ENCODE measurements at places on chromosomes 16 and 17. TPM values are rescaled to one million over a fixed set of nuclear protein-coding genes. Genes with fewer than 3 reads are reported as not detected.

DNA sequence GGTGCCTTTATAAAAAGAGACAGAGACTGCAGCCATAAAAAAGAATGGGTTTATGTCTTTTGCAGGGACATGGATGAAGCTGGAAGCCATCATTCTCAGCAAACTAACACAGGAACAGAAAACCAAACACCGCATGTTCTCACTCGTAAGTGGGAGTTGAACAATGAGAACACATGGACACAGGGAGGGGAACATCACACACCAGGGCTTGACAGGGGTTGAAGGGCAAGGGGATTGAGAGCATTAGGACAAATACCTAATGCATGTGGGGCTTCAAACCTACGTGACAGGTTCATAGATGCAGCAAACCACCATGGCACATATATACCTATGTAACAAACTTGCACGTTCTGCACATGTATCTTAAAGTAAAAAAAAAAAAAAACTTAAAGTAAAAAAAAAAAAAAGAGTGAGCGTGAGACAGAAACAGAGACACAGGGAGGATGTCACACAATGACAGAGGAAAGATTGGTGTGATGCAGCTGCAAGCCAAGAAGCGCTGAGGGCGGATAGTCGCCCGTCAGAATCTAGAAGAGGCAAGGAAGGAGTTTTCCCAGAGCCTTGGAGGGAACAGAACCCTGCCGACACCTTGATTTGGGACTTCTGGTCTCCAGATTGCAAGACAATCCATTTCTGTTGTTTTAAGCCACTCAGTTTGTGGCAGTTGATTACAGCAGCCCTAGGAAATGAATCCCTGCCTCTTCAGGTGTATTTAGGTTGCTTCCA, 27.4 kb upstream of the TNS4 start:
- no peaks in the 10 kb centered on the region for H3K27me3 ChIP-seq
- DNase-seq, result no peak
- H3K4me3 ChIP-seq, result no peak overlapping the region
- peak overlapping the region; percentile 20 for H3K27ac ChIP-seq
- H3K36me3 ChIP-seq, result peaks cover 8% of the 10 kb centered on the region

DNA sequence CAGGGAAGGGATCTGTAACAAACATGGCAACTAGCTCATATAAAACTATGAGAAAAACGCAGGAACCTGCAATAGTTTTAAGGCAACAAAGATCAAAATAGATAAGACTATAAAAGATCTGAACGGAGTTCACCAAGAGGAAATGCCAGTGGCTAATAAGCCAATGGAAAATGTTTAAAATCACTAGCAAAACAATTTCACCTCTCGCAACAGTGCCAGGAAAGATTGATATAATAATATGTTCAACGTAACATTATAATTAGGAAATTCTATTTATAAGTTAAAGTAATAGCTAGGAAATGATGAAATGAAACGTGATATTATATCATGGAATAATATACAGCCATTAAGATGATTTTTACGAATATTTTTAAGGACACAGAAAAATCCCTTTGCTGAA, 16.0 kb downstream of the MRC2 start:
- H3K36me3 ChIP-seq, result no peaks in the 10 kb centered on the region
- no peaks in the 10 kb centered on the region for H3K27me3 ChIP-seq
- no peak for DNase-seq

Gene GPRC5B
- polyA plus RNA-seq, result 0.03 TPM

GRCh38 chr16:85134076-85134788, 22.0 kb upstream of the CIBAR2 start:
- no peaks in the 10 kb centered on the region for H3K36me3 ChIP-seq
- DNase-seq, result no peak
- peaks cover 3% of the 10 kb centered on the region for H3K4me1 ChIP-seq
- H3K27me3 ChIP-seq, result peaks cover 20% of the 10 kb centered on the region
- no peak overlapping the region for H3K27ac ChIP-seq

Gene STH
- not detected for polyA plus RNA-seq

Gene WNK4
- polyA plus RNA-seq, result 0.10 TPM

DNA sequence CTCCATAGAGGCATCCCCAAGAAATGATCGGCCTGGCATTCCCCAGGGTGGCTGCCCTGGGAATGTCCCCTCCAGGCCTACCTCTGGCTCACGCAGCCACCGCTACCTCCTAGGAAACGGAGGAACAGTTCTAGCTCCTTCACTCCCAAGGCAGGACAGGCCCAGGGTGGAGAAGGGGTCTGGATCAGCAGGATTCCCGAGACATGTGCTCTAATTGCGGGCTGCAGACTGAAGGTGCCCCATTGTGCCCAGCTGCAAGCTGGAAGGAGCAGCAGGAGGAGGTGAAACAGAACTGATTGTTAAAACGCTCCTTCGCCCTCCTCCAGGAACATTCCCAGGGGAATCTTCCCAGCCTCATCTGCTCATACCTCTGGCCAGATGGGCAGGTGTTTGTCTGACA, 40.8 kb downstream of the SCNN1G start:
- no peaks in the 10 kb centered on the region for H3K36me3 ChIP-seq
- H3K4me3 ChIP-seq, result no peak overlapping the region
- H3K27me3 ChIP-seq, result no peaks in the 10 kb centered on the region

DNA sequence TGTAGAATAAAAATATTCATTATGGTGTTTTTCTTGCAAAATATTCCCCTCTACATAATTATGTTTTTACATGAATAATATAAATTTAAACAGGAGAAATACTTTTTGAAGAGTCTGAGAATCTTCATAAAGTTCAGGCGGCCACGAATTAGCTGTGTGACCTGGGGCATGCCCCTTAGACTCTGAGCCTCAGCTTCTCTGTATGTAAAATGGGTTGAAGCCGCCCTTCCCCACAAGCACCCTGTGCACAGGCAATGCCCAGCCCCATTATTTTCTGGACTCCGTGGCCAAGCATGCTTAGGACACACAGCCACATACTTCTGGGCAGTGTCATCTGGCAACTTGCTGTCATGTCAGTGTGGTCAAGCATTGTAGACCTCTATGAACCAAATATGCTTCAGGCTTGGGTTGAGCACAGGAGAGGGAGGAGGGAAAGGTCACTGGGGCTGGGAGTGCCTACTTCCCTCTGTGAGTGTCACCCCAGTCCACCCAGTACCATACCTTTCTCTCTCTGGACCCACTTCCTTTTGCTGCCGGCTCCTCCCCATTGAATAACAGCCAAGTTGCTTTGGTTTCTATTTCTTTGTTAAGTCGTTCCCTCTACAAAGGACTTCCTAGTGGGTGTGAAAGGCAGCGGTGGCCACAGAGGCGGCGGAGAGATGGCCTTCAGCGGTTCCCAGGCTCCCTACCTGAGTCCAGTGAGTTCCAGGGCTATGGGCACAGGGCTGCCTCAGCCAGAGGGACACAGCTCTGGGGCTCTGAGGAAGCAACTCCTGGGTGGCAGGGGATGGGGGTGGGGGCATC, at the start of gene LGALS9:
LGALS9 (plus strand) TSS at position 582 of the 804 bp plus-strand sequence; CDS start at position 660, 78 bp downstream.
- H3K4me3 ChIP-seq, result no peak within 1 kb of the TSS
- no peak for DNase-seq
- no peaks in the 10 kb centered on the region for H3K36me3 ChIP-seq
- H3K27ac ChIP-seq, result no peak within 1 kb of the TSS

- H3K36me3 ChIP-seq, result no peaks in the 10 kb centered on the region
- H3K4me3 ChIP-seq, result no peak overlapping the region
- no peak overlapping the region for H3K27ac ChIP-seq
- no peaks in the 10 kb centered on the region for H3K4me1 ChIP-seq
These were observed 130.7 kb downstream of the CPPED1 start for GRCh38 chr16:12672986-12673385.

DNA sequence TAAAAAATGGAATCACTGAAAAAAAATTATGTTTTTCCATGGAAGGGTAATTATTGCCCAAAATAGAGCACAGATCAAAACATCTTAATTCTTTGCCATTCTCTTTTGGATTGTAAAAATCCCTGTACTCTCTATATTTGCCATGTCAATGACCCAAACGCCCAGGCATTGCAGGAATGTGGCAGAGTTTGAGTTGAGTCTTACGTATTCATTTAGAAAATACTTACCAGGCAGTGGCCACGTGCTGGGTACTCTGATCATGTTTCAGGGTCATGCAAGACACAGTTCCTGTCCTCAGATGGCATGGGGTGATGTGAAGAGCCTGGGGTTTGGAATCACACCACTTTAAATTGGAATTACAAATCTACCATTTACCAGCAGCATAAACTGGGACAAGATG, 267.7 kb downstream of the ABCC12 start:
- no peak overlapping the region for H3K4me3 ChIP-seq
- DNase-seq, result no peak
- H3K4me1 ChIP-seq, result peaks cover 33% of the 10 kb centered on the region

DNA sequence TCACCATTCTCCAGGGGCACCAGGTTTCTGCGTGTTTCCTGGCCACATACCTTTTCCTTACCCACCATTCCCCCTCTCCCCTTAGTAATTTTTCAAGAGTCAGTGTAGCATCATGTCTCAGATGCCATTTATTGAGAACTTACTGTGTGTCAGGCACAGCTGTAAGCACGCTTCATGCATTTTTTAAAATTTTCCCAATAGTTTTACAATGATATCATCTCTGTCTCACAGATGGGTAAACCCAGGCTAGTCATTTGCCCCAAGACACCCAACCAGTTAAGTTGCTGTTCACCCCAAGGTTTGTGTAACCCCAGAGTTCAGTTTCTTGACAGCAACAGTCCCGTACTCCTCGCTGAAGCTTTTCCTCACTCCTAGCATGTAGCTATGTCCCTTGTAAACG, 56.4 kb upstream of the IRX3 start:
- H3K4me1 ChIP-seq, result peaks cover 25% of the 10 kb centered on the region
- no peaks in the 10 kb centered on the region for H3K36me3 ChIP-seq
- peak; percentile 17 for DNase-seq
- H3K27ac ChIP-seq, result peak overlapping the region; percentile 53
